ENCODE measurements at places on chromosomes 6 and 20.

DNA sequence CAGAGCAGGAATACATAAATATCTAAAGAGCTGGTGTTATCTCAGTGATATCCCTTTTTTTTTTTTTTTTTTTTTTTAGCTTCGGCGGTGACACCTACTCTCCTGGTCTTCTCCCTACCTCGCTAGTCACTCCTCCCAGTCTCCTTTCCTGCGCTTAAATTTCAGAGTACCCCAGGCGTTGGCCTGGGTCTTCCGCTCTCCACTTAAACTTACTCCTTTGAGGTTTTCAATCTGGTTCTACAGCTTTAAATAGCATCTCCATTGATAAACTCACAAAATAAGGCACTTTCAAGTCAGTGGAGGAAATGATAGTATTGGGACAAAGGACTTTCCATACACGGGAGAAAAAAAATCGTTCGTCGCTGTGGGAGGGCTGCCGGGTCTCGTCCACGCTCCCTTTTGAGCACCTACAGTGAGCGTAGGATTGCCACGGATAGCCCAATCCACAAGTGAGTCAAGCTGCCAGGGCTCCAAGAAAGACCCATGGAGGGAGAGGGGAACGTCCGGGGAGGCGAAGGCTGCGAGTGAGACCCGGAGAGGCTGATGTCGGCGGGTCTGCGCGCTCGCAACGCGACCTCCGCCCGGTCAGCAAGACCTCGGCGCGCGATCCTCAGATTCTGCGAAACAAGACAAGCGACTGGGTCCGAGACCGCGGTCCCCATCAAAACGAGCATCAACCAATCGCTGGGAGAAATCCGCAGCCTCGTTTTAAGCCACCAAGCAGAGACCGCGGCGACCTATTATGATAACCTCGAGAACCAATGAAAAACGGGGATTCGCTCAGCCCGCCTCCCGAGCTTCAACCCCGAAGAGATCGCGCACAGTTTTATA is 672 bp upstream of the SRSF6 start:
- DNase-seq, result peak; percentile 95

- no peak for DNase-seq
Measured at GRCh38 chr6:155828989-155829388, 373.4 kb upstream of the NOX3 start.

- no peak for DNase-seq
Measured at GRCh38 chr6:150937132-150937906, 71.8 kb downstream of the MTHFD1L start.

GRCh38 chr6:147287869-147288271 is 83.7 kb downstream of the STXBP5 start:
- DNase-seq, result peak; percentile 57
